ENCODE measurements at places on chromosomes 1 and 21.

GRCh38 chr21:14519000-14519399 lies 27.1 kb downstream of the SAMSN1 start:
- no peak for DNase-seq

- no peak for DNase-seq
Measured at GRCh38 chr1:150221552-150221951, 14.4 kb downstream of the ANP32E start.

- no peak for DNase-seq
Measured at GRCh38 chr1:207847116-207847515, 63.8 kb downstream of the CD34 start.

- no peak for DNase-seq
Measured at GRCh38 chr1:176796583-176796982, 333.6 kb downstream of the PAPPA2 start.

DNA sequence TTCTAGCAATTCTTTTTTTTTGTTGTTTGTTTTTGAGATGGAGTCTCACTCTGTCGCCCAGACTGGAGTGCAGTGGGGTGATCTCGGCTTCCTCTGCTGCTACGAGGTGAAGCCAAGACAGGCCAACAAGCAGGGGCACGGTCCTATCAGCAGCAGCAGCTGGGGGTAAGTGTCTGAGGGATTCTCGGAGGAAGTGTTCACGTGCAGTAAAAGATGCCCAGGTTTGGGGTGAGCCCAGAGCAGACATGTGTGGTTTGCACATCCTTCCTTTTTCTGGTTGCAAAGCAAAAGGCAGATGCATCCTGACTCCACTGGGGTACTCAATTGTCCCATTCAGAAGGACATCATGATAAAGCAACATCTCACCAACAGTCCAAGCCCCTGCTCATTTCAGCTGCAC lies 27.7 kb downstream of the PIGP start:
- DNase-seq = no peak

DNA sequence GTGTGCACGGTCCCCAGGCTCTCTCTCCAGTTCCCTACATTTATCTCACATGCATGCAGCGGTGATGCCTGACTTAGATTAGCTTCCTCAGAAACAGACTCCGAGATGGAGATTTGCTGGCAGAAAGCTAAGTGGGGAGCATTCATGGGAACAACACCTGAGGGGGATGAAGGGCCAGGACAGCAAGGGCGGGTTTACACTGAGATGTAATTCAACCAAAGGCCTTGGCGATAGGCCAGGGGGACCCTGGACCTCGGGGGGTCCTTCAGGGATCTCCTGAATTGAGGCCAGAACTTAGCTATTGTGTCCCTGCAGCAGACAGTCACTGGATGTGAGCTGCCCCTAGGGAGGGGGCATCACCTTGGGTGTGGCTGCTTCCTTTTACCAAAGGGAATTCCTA lies 246.1 kb upstream of the CSF3R start:
- no peak for DNase-seq

- DNase-seq = no peak
Measured at GRCh38 chr1:35715568-35716002, 3.1 kb downstream of the C1orf216 start.

GRCh38 chr1:167499664-167500101 lies 18.6 kb downstream of the CD247 start:
- DNase-seq = no peak

DNA sequence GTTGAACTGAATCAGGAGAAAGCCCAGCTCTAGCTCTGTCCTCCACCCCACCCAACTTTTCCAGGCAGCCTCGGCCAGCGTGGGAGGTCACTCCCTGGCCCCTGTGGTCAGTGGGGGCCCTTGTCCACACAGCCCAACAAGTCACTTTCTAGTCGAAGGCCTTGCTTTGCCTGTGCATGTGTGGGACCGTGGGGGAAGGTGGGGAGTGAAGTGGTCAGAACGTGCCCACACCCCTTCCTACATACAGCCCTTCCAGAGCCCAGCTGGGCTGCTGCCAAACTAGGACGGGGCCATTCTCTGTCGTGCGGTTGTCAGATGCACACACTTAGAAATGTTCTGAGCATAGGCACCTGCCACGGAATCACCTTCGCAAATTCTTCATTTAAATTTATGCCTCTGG lies 18.0 kb downstream of the FAAP20 start:
- no peak for DNase-seq

DNA sequence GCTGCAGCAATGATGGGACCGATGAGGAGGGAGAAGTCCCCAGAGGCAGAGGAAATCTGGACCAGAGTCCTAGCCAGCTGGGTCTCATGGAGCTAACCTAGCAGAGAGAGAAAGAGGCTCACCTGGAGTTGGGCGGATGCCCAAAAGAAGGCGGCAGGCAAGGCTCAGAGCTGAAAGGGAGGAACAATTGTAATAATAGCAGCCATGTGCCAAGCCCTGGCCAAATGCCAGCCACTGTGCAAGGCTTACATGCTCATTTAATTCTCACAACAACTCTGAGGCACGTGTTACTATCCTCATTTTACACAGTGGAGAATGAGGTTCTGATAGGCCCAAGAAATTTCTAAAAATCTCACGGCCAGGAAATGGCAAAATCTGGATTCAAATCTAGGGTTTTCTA lies 50.0 kb upstream of the ZNF648 start:
- peak; percentile 79 for DNase-seq
